ENCODE measurements at places on chromosomes 6 and 20. TPM values are rescaled to one million over a fixed set of nuclear protein-coding genes. Genes with fewer than 3 reads are reported as not detected.

DNA sequence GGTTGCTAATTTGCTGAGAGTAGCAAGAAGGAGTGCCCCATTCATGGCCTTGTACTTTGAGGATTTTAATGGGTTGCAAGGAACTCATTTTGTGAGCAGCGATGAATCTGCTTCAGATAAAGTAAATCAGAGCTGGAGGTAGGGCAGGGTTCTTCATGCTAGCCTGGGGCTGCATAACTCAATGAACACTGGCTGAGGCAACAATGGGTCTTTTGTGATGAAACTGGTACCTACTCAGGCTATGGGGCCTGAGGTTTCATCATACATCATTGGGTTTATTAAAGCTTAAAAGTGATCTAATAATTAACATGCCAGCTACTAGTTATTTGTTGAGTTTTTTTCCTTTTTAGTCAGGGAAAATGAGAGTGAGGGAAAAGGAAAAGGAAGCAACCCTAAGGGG is 106.9 kb downstream of the FAM50B start:
- H3K36me3 ChIP-seq: no peaks in the 10 kb centered on the region
- H3K4me1 ChIP-seq: no peaks in the 10 kb centered on the region
- H3K27me3 ChIP-seq: no peaks in the 10 kb centered on the region
- H3K4me3 ChIP-seq: no peak overlapping the region
- no peak for DNase-seq

DNA sequence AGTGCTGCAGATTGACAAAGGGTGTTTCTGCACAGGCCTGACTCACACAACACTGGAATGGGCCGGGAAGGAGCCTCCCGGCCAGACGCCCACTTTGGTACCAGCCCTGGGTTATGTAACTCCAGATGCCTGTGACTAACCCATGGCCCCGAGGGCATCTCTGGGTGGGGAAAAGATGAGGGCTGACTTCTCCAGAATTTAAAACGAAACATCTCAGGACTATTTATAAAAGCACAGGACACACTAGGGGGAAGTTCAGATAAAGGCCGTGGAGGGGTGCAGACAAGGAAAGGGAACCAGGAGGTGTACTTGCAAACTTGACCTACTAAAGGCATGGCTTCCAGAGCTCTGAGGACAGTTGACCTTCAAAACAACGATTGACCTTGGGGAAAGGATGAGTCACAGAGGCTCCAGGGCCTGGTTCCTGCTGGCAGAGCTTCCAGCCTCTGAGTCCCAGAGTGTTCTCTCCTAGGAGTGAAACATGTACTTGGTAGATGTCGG is 196.9 kb downstream of the NFATC2 start:
- DNase-seq: no peak
- H3K27me3 ChIP-seq: no peaks in the 10 kb centered on the region
- H3K27ac ChIP-seq: no peak overlapping the region

- no peak for DNase-seq
- H3K4me3 ChIP-seq: no peak overlapping the region
- H3K27me3 ChIP-seq: no peaks in the 10 kb centered on the region
Observed at GRCh38 chr6:148735989-148736388, 10.8 kb upstream of the UST start.

The ARMH2 gene
- not detected for total RNA-seq

DNA sequence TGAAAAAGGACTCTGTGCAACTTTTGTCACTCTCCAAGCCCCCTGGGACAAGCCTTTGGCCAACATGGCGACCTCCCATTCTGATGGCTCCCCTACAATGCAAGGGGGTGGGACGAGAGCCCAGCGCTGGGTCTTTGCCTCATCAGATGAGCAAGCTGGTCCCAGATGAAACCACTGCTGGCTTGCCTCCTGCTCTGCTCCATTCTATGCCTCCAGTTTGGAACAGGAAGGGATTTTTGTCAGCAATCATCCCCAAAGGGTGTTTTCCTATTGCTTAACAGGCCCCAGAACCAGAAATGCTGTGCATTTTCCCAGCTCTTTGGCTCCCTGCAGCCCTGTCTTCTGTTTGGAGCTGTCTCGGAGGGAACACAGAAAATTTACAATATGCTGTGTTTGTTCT is 412.7 kb downstream of the MAFB start:
- H3K27me3 ChIP-seq: no peaks in the 10 kb centered on the region

- no peaks in the 10 kb centered on the region for H3K27me3 ChIP-seq
- peak; percentile 84 for DNase-seq
- peaks cover 23% of the 10 kb centered on the region for H3K4me1 ChIP-seq
- peak overlapping the region; percentile 87 for H3K27ac ChIP-seq
- H3K4me3 ChIP-seq: peak overlapping the region; percentile 81
- peaks cover 42% of the 10 kb centered on the region for H3K36me3 ChIP-seq
Observed at GRCh38 chr20:62805711-62806382, 1.2 kb downstream of the OGFR start.

The SLC24A3 gene
- total RNA-seq: 13.1 TPM

GRCh38 chr6:131948692-131949619 is 2.2 kb downstream of the CCN2 start:
- peak overlapping the region; percentile 86 for H3K27ac ChIP-seq
- H3K4me1 ChIP-seq: peaks cover 10% of the 10 kb centered on the region
- no peaks in the 10 kb centered on the region for H3K27me3 ChIP-seq
- H3K36me3 ChIP-seq: peaks cover 9% of the 10 kb centered on the region
- no peak for DNase-seq

DNA sequence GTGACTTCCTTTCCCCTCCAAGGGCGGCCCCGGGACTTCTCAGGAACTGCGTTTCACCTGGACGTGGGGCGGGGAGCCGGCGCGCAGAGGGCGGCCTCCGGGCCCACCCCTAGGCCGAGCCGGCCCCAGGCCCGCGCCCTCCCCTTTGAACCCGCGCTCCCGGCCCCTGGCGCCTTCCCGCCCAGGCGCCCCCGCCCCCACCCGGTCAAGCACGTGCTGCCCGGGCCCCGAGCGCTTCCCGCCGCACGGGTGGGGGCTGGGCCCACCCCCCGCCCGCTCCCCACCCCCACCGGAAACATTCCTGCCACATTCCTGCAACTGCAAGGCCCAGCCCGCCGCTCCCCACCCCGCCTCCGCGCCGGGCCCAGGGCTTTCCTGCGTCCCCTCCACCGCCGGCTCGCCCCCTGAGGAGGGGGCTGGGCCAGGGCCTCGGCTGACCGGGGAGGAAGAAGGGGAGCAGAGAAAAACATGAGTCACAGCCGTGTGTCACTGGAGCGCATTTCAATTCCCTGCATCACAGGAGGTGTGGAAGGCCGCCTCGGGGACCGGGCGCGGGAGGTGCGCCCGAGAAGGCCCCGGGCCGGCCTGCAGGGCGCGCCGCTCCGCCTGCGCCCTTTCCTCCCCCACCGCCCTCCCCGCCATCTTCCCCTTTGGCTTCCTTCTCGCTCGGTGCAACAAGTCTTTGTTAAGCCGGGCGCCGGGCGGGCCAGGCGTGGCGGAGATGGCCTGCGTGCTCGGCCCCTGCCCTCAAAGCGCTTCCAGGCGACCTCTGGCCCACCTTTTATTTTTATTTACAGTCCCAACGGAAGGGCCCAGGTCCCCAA is 1.2 kb upstream of the HMGA1 start:
- peak overlapping the region; percentile 59 for H3K4me3 ChIP-seq
- peaks cover 9% of the 10 kb centered on the region for H3K4me1 ChIP-seq
- peak; percentile 85 for DNase-seq
- peak overlapping the region; percentile 89 for H3K27ac ChIP-seq
- H3K27me3 ChIP-seq: no peaks in the 10 kb centered on the region
- H3K36me3 ChIP-seq: peaks cover under 1% of the 10 kb centered on the region

The PAX1 gene
- total RNA-seq: not detected

DNA sequence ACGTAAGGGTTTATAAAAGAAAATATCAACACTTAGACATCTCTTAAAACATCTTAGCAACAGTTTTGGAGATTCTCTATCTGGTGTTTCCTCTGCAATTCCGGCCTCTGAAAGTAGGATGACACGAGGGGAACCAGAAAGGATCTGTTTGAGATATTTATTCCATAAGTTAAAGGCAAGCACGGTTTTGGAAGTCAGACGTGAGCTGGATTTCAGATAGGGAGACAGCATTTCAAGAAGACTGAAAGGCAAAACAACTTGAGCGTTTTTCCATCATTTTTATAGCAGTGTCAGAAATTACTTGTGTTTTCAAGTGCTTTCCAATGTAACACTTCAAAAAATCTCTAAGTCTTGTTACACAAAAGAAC is 52.9 kb upstream of the BTN3A2 start:
- H3K4me3 ChIP-seq: peak overlapping the region; percentile 58
- peak overlapping the region; percentile 13 for H3K27ac ChIP-seq
- peaks cover under 1% of the 10 kb centered on the region for H3K27me3 ChIP-seq
- peaks cover 9% of the 10 kb centered on the region for H3K4me1 ChIP-seq

DNA sequence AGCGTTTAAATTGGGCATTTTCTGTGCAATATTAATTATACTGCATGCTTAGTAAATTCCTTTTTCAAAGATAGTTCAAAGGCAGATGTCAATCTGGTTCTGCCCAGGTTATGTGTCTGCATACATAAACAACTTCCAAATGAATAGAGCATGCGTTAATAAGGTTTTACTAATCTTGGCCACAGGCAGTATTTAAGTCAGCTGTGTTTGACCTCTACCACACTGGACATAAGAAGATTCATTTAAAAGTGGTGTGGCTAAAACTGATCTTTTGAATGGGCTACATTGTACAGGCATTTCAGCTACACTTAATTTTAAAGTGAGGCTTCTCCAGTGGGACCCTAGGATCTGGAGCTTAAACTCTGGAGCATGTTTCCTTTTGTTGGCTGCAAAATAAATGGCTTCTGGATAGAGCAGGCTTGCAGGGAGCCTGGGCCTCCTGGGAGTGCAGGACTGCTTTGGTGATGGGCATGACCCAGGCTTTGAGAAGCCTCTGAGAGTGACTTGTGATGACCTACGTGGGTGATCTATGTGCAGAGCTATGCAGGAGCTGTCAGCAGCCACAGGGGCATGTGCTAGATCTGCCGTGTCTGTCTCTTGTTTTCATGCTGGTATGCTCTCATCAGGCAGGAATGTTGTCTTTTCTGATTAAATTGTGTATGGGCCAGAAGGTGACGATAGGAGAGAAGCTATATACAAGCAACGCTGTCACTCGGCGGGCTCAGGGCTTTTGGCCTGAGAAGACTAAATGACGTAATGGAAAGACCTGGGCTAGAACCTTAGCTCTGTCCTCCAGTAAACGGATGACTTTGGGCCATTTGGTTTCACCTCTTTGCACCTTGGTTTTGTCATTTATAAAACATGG is 331.2 kb downstream of the QKI start:
- H3K36me3 ChIP-seq: no peaks in the 10 kb centered on the region
- no peak overlapping the region for H3K4me3 ChIP-seq
- no peak overlapping the region for H3K27ac ChIP-seq

GRCh38 chr6:47144306-47144705 is 102.2 kb upstream of the ADGRF1 start:
- H3K36me3 ChIP-seq: no peaks in the 10 kb centered on the region
- DNase-seq: no peak
- H3K27me3 ChIP-seq: no peaks in the 10 kb centered on the region
- H3K27ac ChIP-seq: no peak overlapping the region
- no peak overlapping the region for H3K4me3 ChIP-seq
- peaks cover 8% of the 10 kb centered on the region for H3K4me1 ChIP-seq

DNA sequence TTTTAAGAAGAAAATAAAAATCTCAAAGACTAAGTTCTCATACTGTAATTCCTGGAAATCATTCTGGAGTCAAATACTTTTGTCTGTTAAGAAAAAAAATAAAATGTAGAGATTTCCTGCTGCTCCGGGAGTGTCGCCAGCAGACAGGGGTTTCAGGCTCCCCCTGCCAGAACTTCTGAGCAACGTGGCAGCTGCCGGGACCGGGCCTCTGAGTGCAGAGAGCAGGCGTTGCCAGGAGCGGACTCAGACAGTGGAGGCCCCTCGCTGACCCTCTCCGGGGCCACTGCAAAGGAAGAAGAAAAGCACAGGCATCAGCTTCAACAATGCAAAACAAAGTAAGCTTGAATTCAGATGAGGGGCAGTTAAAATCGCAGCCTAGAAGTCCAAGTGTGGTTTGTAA is 95.5 kb downstream of the THBS2 start:
- no peaks in the 10 kb centered on the region for H3K36me3 ChIP-seq
- peak; percentile 67 for DNase-seq
- peaks cover 18% of the 10 kb centered on the region for H3K4me1 ChIP-seq
- H3K4me3 ChIP-seq: no peak overlapping the region
- peak overlapping the region; percentile 1 for H3K27ac ChIP-seq

- no peak for DNase-seq
- H3K27me3 ChIP-seq: peaks cover 46% of the 10 kb centered on the region
- no peak overlapping the region for H3K4me3 ChIP-seq
- H3K36me3 ChIP-seq: no peaks in the 10 kb centered on the region
- H3K4me1 ChIP-seq: no peaks in the 10 kb centered on the region
Observed at GRCh38 chr6:28606424-28607391, 81.0 kb downstream of the GPX5 start.

GRCh38 chr6:50818673-50819072 is at the start of gene TFAP2B:
TSS of gene TFAP2B (plus strand) at chr6:50818871. CDS start at chr6:50818892, 21 bp downstream.
- no peaks in the 10 kb centered on the region for H3K36me3 ChIP-seq
- H3K27me3 ChIP-seq: peaks cover 88% of the 10 kb centered on the region
- no peak within 1 kb of the TSS for H3K27ac ChIP-seq
- no peak for DNase-seq
- peak within 1 kb of the TSS; percentile 9 for H3K4me3 ChIP-seq
- H3K4me1 ChIP-seq: peaks cover 8% of the 10 kb centered on the region

All from upper lobe of right lung (tissue), 1 donor.